Iris pigment epithelial cell (primary cell): ENCODE measurements at places on chromosomes 3 and 15.
A peak's percentile ranks its signal among the peaks of the same experiment; 100 is the strongest.

DNA sequence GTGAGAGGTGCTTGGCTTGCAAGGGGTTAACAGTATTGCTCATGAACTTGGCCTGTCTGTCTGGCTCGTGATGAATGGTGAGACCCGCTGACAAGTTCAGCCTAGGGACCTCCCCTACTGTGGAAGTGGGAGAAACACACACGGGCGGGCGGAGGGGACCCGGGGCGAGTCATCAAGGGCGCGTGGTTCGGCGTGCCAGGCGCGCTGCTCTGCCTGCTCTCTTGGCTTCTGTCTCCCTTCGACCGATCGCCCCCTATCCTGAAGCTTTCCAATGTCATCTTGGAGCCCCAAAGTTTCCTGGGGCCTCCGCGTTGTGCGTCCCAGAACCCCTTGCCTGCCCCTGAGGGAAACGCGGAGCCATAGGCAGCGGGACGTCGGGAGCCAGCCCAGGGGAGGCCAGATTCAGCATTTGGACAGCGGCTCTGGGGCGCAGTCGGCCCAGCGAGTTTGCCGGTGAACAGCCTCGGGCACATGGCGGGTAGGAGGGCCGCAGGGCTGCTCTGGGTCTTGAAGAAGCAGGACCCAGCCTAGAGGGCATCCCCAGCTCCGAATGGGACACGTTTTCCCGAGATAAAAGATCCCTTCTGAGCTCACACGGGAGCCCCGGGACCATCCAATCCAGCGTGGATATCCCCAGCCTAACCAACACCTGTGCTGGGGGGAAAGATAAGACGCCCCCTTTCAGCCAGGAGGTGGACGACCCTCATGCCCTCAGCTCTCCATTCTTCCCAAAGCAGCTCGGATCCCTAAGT, 27.0 kb upstream of the POLG start:
- DNase-seq: peak; percentile 56

- no peak for DNase-seq
These were observed 13.6 kb downstream of the CALML4 start for GRCh38 chr15:68191555-68191954.

- DNase-seq: peak; percentile 13
These were observed 922 bp downstream of the ADPRH start for GRCh38 chr3:119580067-119580760.

- DNase-seq: no peak
These were observed 343.3 kb downstream of the DIPK2A start for GRCh38 chr3:144314946-144315345.

DNA sequence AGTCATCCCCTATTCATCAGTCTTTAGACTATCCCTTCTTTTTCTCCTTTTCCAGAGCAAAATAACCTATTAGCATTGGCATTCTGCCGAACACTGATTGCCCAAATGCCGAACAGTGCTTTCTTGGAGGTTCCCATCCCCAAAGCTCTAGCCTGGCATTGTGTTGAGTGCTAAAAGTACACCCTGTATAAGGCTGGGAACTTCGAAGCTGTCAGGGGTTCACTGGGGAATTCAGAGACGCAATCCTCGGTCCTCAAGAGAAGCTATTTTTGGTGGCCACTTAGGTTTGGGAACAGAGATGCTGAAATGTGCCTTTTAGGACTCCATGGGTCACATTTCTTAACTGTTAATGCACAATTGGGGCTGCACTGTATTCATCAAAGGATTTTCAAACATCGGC, 8.4 kb downstream of the FRMD5 start:
- DNase-seq: no peak

DNA sequence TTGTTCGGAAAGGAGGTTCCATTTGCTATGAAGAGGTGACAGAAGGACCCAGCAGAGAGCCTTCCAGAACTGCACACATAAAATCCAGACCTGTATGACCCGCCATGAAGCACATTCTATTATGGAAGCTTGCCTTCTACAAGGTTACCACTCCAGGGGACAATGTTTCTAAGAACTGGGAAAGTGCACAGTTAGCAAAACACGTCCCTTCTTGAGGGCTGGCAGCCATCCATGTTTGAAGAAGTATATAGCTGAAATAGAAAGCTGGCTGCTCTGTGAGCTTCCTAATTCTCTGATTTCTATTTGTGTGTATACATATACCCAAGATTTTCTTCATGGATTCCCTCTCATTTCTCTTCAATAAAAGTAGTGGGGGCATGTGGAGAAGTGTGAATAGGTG, 74.6 kb downstream of the CNTN3 start:
- no peak for DNase-seq

DNA sequence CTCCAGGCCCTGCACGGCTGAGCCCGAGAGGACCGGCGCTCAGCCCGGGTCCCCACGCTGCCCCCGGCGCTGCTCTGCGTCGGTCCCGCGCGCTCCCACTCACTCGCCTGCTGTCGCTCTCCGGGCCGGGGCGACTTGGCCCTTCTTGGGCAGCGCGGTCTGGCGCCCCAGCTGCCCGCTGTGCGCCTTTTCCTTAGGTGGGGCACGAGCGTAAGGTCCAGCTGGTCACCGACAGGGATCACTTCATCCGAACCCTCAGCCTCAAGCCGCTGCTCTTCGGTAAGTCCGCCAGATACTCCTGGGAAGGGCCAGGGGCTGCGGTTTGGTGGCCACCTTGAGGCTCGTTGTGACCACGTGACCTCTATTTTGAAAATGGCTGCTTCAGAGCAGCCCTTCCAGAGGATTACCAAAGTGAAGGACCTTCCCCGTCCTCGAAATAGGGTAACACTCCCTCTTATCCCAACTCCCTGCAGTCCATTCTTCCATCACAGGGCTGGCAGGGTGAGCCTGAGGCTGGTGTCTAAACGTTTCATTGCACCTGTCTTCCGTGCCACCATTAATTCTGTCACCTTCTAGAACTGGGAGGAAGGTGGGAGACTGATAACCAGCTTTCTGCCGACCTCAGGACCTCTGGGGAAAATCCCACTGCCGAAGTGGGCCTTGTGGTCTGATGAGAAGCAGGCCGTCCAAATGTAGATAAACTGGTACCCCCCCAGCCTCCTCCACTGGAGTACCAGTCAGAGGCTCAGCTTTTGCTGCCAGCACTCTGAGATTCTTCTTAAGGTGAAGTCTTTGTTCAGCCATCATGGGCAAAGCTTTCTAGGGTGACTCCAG, 812 bp downstream of the P4HTM start:
- DNase-seq: no peak

GRCh38 chr3:129595544-129596193, 10.8 kb downstream of the PLXND1 start:
- no peak for DNase-seq

- no peak for DNase-seq
These were observed 2.5 kb upstream of the PLD1 start for GRCh38 chr3:171812811-171813210.

DNA sequence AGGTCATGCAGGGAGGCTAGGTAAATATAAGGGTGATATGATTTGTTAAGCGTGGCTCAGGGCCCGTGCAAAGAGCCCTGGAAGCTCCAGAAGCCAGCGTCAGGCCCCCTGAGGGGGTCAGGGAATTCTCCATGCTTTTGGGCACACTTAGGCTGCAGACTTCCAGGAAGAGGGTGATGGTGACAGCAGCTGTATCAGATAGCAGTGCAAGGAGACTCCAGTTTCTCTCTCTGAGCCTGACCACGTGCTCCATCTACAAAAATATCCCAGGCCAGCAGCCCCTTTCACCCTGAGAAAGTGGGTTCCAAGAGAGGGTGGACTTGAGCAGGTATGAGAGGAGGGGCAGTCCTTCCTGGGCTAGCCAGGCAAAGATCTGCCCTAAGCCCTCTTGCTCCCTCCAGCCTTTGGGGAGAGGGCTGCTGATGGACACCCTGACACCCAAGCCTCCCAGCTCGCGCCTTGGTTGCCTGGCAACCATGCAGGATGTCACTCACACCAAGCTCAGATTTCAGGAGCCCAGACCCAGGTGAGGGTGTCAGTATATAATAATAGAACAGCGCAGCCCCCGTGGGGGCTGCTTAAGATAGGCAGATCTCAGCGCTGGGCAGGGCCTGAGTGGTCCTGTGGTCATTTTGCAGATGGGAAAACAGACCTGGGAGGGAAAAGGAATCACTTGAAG, 35.8 kb downstream of the ATP2B2 start:
- DNase-seq: no peak

- DNase-seq: no peak
These were observed 396.4 kb downstream of the EDEM1 start for GRCh38 chr3:5583920-5584319.

DNA sequence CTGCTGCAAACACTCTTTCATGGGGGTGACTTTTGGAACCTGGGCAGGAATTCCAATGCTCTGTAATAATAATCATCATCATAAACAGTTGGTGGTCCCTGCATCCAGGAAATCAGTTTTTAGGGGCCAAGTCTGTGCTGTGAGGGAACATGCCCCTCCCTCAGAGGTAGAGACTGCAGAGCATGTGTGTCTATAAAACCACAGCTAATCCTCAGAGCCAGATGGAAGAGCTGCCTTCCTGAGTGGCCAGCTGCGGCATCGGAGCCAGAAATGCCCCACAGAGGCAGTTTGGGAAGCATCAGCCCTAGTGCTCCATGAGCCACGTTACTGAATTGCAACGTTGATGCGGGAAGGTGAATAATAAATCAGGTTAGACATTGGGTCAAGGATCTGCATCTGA, 12.9 kb upstream of the TPM1 start:
- no peak for DNase-seq
